ENCODE measurements at places on chromosomes 1 and 21. TPM values are rescaled to one million over a fixed set of nuclear protein-coding genes. Genes with fewer than 3 reads are reported as not detected.

- peak overlapping the region; percentile 42 for H3K4me3 ChIP-seq
- no peaks in the 10 kb centered on the region for H3K27me3 ChIP-seq
- DNase-seq, result peak; percentile 84
- peaks cover 19% of the 10 kb centered on the region for H3K4me1 ChIP-seq
Observed at GRCh38 chr1:183757061-183757460, 47.9 kb upstream of the RGL1 start.

- DNase-seq, result no peak
- no peak overlapping the region for H3K4me3 ChIP-seq
- no peaks in the 10 kb centered on the region for H3K4me1 ChIP-seq
- H3K27me3 ChIP-seq, result peaks cover 31% of the 10 kb centered on the region
- H3K27ac ChIP-seq, result no peak overlapping the region
Observed at GRCh38 chr1:153346077-153346723, 2.4 kb downstream of the PGLYRP4 start.

GRCh38 chr21:31234936-31235335, 109.1 kb downstream of the TIAM1 start:
- no peak for DNase-seq
- no peak overlapping the region for H3K4me3 ChIP-seq
- H3K4me1 ChIP-seq, result no peaks in the 10 kb centered on the region
- no peak overlapping the region for H3K27ac ChIP-seq

- H3K27ac ChIP-seq, result no peak overlapping the region
- no peaks in the 10 kb centered on the region for H3K27me3 ChIP-seq
- H3K4me3 ChIP-seq, result no peak overlapping the region
- H3K4me1 ChIP-seq, result no peaks in the 10 kb centered on the region
- no peak for DNase-seq
Observed at GRCh38 chr1:199242601-199243000, 603.8 kb downstream of the PTPRC start.

- H3K36me3 ChIP-seq, result peaks cover 6% of the 10 kb centered on the region
- H3K4me1 ChIP-seq, result peaks cover 5% of the 10 kb centered on the region
- peak overlapping the region; percentile 84 for H3K27ac ChIP-seq
- peak overlapping the region; percentile 97 for H3K4me3 ChIP-seq
Observed at GRCh38 chr21:42878678-42878992, 704 bp downstream of the WDR4 start.

- no peaks in the 10 kb centered on the region for H3K36me3 ChIP-seq
- peaks cover 9% of the 10 kb centered on the region for H3K4me1 ChIP-seq
- no peak for DNase-seq
- no peak overlapping the region for H3K4me3 ChIP-seq
- no peak overlapping the region for H3K27ac ChIP-seq
- no peaks in the 10 kb centered on the region for H3K27me3 ChIP-seq
Observed at GRCh38 chr1:112888630-112889029, 67.4 kb downstream of the SLC16A1 start.

DNA sequence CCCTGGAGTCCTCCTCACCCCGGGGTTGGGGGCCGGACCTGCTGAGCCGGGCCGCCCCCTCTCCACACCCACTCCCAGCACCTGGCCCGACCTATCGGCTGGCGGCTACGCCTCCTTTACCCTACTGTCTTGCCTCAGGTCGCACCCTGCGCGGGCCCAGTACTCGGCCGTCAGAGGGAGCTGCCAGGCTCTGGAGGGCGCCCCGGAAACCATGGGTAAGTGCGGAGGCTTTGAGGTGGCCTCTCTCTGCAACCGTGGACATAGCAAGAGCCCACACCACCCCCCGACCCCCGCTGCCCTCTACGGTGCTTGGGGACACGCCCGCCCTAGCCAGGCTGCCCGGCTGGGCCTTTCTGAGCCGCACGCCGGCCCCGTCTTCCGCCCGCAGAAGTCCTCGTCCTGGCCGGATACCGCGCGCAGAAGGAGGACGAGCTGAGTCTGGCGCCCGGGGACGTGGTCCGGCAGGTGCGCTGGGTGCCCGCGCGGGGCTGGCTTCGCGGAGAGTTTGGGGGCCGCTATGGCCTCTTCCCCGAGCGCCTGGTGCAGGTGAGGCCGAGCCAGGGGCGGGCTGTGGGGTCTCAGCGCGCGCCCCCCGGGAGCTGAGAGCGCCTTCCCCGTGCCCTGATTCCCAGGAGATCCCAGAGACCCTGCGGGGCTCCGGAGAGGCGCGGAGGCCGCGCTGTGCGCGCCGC, at the start of gene SH3D21:
SH3D21 (plus strand) TSS at position 159 of the 692 bp plus-strand sequence; CDS start at position 212, 53 bp downstream.
- peak; percentile 65 for DNase-seq
- peaks cover 23% of the 10 kb centered on the region for H3K36me3 ChIP-seq
- peak within 1 kb of the TSS; percentile 16 for H3K27ac ChIP-seq
- no peaks in the 10 kb centered on the region for H3K27me3 ChIP-seq

DNA sequence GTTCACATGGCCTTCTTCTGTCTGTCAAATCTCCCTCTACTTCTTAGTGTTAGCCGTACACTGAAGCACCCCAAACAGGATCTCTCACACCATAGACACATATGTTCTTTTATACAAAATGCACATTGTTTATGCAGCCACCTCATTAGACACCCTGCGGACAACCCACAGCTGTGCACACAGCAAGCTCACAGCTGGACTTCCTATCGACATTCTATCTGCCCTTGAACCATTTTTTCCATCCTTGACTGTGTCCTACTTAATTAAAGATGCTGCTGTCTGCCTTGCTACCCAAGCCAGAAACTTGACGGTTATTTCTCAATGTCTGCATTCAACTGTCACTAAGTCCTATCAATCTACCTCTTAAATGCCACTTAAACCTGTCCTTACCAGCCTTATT, 3.2 kb upstream of the ZBTB21 start:
- no peak overlapping the region for H3K4me3 ChIP-seq
- H3K4me1 ChIP-seq, result peaks cover 4% of the 10 kb centered on the region
- no peaks in the 10 kb centered on the region for H3K27me3 ChIP-seq
- no peak overlapping the region for H3K27ac ChIP-seq

- H3K4me1 ChIP-seq, result peaks cover 31% of the 10 kb centered on the region
- H3K27me3 ChIP-seq, result no peaks in the 10 kb centered on the region
- no peak for DNase-seq
- no peaks in the 10 kb centered on the region for H3K36me3 ChIP-seq
Observed at GRCh38 chr1:235923466-235924021, 56.8 kb upstream of the LYST start.

GRCh38 chr1:3290915-3291314, 163.6 kb upstream of the ARHGEF16 start:
- peaks cover 50% of the 10 kb centered on the region for H3K27me3 ChIP-seq
- H3K36me3 ChIP-seq, result no peaks in the 10 kb centered on the region
- H3K27ac ChIP-seq, result no peak overlapping the region
- no peak for DNase-seq
- no peak overlapping the region for H3K4me3 ChIP-seq

DNA sequence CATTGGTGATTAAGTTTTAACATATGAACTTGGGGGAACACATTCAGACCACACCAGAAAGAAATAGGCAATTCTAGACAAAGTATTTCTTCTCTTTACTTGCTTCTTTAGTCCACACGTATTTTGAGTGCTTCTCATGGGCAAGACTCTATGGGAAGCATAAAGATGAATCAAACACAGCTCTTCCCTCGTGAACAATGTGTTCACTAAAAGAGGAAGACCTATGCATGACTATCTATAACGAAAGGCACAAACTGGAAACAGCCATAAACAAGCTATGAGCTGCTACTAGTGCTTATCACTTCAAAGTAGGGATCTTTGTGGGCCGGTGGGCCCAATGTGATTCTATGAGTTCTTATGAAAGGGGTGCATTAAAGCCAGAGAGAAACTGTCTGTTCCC, 53.0 kb upstream of the PRDX6 start:
- DNase-seq, result no peak
- no peak overlapping the region for H3K4me3 ChIP-seq
- peaks cover 21% of the 10 kb centered on the region for H3K4me1 ChIP-seq

DNA sequence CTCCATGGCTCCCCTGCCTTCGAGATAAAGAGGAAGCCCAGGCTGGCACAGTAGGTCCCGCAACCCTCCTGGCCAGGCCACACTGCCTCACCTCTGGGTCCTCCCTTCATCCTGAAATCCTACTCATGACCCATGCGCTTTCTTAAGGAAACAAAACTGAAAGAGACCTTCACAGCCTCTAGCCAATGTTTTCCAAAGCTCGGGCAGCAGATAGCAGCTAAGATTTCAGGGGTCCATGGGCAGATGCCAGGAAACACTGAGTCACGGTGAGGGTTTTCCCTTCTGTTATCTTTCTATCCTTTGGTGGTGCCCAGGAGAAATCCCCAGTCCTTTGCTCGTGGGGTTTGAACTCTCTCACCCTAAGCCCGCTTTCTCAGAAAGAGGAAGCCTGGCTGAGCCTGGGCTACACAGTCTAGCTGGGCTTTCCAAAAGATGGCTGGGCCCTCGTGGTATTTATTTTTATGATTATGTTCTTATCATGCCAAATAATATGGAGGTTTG, 26.6 kb downstream of the TTC39A start:
- H3K36me3 ChIP-seq, result no peaks in the 10 kb centered on the region
- DNase-seq, result no peak
- H3K27ac ChIP-seq, result no peak overlapping the region
- H3K27me3 ChIP-seq, result no peaks in the 10 kb centered on the region

Gene LRRC53
- total RNA-seq, result not detected

Gene OR2T33
- not detected for total RNA-seq

Gene PYHIN1
- not detected for total RNA-seq

Measured in GM23248 (cell line).